NCI-H1694 treated with DMSO at 0.1 percent for 48 hours (cell line): ENCODE measurements at places on chromosomes 2 and 18.

- DNase-seq: no peak
Observed at GRCh38 chr2:226983895-226984749, 148.3 kb downstream of the RHBDD1 start.

- DNase-seq: no peak
Observed at GRCh38 chr2:170243118-170243837, 65.3 kb downstream of the MYO3B start.

DNA sequence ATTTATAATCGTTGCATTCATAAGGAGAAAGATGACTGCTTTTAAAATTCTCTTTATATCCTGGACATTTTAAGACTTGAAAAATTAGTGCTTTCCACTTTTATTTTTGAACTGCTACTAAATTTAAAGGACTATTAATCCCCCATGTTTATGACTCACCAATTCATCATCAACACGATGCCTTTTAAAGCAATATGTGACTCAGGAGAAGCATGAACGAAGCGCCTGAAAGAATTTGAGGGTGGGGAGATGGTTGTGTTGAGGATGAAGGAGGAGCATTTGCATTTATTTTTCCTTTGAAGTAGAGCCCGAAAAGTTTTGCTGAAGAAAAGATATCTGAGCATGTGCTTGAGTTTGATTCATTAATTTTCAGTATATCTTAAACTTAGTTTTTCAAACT, 192.2 kb upstream of the LRRTM1 start:
- DNase-seq: no peak

DNA sequence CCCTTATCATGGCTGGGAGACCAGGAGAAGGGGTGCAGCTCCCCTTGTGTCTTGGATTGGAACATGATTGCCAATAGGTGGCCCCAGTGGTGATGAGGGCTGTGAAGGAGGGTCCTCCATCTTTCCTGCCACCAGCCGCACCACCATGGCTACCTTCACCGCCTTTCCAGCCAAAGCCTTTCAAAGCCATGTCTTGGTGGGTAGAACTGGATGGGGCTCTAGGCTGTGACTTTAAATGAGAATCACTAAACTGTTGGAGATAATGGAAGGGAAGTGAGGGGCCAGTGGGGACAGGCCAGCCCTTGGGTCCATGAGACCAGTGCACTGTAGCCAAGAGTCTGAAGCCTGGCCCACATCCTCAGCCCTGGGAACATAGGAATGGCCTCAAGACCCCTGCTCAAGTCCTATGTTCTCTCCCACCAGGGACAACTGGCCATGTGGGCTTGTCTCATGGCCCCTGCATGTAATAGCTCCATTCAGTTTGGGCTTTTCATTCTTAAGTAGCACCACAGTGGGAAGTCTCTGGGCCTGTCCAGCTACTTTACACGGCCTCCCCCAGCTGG, 345.7 kb downstream of the DYSF start:
- DNase-seq: no peak

DNA sequence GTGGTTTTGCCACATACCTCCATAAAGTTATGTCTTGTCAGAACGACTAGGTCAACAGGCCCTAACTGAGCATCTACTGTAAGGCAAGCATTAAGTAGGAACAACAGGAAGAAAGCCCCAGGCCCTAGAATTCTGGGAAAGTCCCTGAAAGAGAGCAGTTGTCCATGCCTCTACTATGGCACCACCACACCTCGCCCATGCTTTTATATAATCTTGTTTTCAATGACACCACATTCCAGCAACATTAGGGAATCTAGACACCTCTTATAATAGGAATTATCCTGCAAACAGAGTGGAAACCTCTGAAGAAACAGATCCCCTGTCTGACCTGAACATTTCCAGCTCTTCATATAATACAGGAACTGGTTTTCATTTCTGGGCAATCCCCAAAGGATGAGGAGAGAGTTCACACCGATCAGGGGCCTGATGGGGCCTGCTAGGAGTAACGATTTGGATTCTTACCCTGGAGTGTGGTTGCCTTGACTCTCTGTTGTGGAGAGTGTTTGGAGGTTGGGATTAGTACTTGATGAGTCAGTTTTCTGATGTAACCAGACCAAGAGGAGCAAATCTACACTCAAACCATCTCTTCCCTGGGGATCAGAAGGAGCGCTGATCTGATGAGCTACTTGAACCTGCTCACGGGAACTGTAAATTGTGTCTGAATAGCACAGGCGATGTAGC, 31.9 kb upstream of the CEP68 start:
- no peak for DNase-seq

GRCh38 chr2:1632510-1632909, 111.8 kb downstream of the PXDN start:
- DNase-seq: no peak
